ENCODE measurements at places on chromosomes 3 and 15.

- DNase-seq = no peak
Observed at GRCh38 chr3:27290760-27291159, 78.4 kb downstream of the NEK10 start.

GRCh38 chr3:149468504-149469212 is 5.8 kb upstream of the TM4SF4 start:
- DNase-seq = no peak

- no peak for DNase-seq
Observed at GRCh38 chr3:193883551-193883950, 252.4 kb upstream of the HES1 start.

DNA sequence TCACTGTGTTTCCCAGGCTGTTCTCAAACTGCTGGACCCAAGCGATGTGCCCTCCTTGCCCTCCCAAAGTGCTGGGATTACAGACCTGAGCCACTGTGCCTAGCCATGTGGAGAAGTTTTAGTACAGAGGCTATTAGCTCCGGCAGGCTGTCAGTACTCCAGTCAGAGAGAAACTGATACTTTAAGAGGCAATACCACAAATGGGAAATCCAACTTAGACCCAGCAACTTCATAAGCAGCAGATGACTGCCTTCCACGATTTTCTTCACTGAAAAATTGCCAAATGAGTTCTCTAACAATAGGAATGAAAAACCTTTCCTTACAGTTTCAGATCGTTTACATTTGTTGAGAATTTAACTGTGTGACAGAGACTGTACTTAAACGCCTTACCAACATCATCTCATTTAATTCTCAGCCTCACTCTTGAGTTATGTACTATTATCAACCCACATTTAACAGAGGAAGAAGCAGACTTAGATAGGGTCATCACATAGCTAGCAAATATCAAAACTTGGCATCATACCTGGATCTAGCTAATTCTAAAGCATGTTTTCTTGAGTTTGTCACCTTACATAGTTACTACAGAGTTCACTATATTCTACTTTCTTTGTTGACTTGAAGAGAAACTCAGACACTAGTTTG is 127.4 kb downstream of the TCF12 start:
- DNase-seq = no peak

GRCh38 chr3:67377299-67377698 is 277.1 kb downstream of the SUCLG2 start:
- DNase-seq = no peak

GRCh38 chr15:89648106-89649012 is 6.9 kb downstream of the KIF7 start:
- no peak for DNase-seq

DNA sequence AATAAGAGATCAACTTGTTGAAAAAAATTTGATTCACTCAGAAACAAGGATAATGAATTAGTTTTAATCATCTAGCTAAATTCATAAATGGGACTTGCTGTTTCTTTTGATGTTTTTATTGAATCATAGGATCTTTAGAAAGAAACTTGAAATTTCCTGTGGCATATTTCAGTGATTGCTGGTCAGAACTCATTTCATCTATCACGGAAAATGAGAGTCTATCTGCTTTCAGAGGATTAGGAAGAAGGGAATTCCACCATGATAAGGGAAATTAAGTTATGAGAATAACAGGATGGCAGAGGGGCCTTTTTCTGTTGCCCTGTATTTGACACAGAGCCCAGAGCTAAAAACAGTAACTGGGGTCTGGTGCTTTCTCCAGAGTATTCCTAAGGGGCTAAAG is 44.9 kb upstream of the CCNL1 start:
- DNase-seq = no peak

DNA sequence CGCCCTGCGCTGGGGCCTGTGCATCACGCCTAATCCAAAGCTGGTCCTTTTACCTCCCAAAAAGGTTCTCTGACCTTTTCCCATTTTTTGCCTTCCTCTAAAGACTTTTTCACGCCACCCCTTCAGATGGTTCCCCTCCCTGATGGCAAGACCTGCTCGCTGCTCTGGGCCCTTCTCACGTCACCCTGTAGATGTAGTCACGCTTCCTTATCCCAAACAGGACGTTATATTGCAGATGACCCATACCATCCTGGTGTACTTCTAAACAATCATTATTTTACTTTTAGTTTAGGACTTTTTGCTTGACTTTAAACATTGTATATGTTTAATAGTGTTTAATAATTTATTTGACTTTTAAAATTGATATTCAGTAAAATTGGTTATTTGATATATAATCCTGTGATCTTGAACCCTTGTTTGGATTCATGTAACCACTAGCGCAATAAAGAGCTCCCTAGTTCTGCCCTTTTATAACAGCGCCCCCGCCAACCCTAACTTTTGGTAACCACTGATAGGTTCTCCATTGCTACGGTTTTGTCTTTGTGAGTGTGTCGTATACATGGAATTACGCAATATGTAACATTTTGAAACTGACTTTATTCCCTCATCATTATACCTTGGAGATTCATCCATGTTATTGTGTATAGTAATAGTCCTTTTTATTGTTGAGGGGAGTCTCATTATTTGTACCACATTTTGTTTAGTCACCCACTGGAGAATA is 159.0 kb upstream of the CHRNA7 start:
- no peak for DNase-seq

- DNase-seq = no peak
Observed at GRCh38 chr3:118171236-118171852, 863.3 kb downstream of the IGSF11 start.

- DNase-seq = no peak
Observed at GRCh38 chr3:55286693-55287092, 200.4 kb downstream of the WNT5A start.
